Osteoblast (primary cell): ENCODE measurements at places on chromosomes 3 and 15. TPM values are rescaled to one million over a fixed set of nuclear protein-coding genes. Genes with fewer than 3 reads are reported as not detected.

Gene TNFAIP8L3
- 8.3 and 11.2 TPM in 2 replicates for total RNA-seq

Gene CCR9
- not detected in 2 replicates for total RNA-seq

Gene ZDHHC23
- 0.88 and 1.1 TPM in 2 replicates for total RNA-seq

Gene ALDH1A2
- total RNA-seq: 0.88 and 1.1 TPM in 2 replicates

Gene KCNMB3
- 1.8 TPM in 2 replicates for total RNA-seq

Gene PRR23C
- not detected in 2 replicates for total RNA-seq

Gene NPTN
- total RNA-seq: 116 and 130 TPM in 2 replicates

Gene CHRM5
- under 0.01 TPM in 2 replicates for total RNA-seq

Gene DGKG
- 2.5 and 2.9 TPM in 2 replicates for total RNA-seq

Gene GOLGB1
- total RNA-seq: 62.2 and 70.6 TPM in 2 replicates

Gene AGBL1
- total RNA-seq: not detected in 2 replicates

Gene ABHD2
- total RNA-seq: 115 and 151 TPM in 2 replicates

Gene RFTN1
- total RNA-seq: 94.6 and 99.2 TPM in 2 replicates

Gene A4GNT
- total RNA-seq: not detected in 2 replicates

Gene LRRC2
- 4.7 and 5.1 TPM in 2 replicates for total RNA-seq

Gene TRIM59
- 21.5 and 22.1 TPM in 2 replicates for total RNA-seq

Gene TMEM207
- not detected in 2 replicates for total RNA-seq

Gene ARL14
- total RNA-seq: not detected in 2 replicates

Gene SH2D7
- not detected in 2 replicates for total RNA-seq

Gene MAP1A
- 117 and 121 TPM in 2 replicates for total RNA-seq

Gene ADAMTSL3
- total RNA-seq: 0.29 and 0.72 TPM in 2 replicates

Gene LRRC31
- not detected in 2 replicates for total RNA-seq

Gene UNC13C
- under 0.01 TPM in 1 of 2 replicates, not detected in the other for total RNA-seq

Gene TNK2
- total RNA-seq: 10.6 and 11.6 TPM in 2 replicates

Gene C15orf62
- under 0.01 and 0.29 TPM in 2 replicates for total RNA-seq

Gene MIX23
- total RNA-seq: 17.0 and 17.1 TPM in 2 replicates

Gene GUCA1C
- not detected in 2 replicates for total RNA-seq

Gene ANKUB1
- total RNA-seq: under 0.01 TPM in 1 of 2 replicates, not detected in the other

Gene DNAH12
- total RNA-seq: under 0.01 TPM in 2 replicates

Gene HAPLN3
- total RNA-seq: 14.7 and 18.8 TPM in 2 replicates

Gene CCK
- not detected in 2 replicates for total RNA-seq

Gene ATOSA
- 34.4 and 47.4 TPM in 2 replicates for total RNA-seq

Gene KLHDC8B
- total RNA-seq: 16.6 and 18.3 TPM in 2 replicates

Gene C2CD4B
- total RNA-seq: not detected in 2 replicates

Gene SCAANT1
- total RNA-seq: not detected in 2 replicates

Gene LRRC57
- total RNA-seq: 16.3 and 17.4 TPM in 2 replicates

Gene DUOXA2
- not detected in 2 replicates for total RNA-seq

Gene SQOR
- 122 and 134 TPM in 2 replicates for total RNA-seq

Gene GHRL
- under 0.01 TPM in 1 of 2 replicates, not detected in the other for total RNA-seq

Gene TXNRD3
- total RNA-seq: 18.1 and 20.3 TPM in 2 replicates

Gene ABI3BP
- total RNA-seq: 130 and 183 TPM in 2 replicates

Gene TF
- 0.36 and 0.88 TPM in 2 replicates for total RNA-seq

Gene CPA3
- total RNA-seq: 1.1 and 2.1 TPM in 2 replicates

Gene TMOD2
- 9.8 and 10.3 TPM in 2 replicates for total RNA-seq

Gene MYRIP
- under 0.01 TPM in 2 replicates for total RNA-seq

Gene SLITRK3
- total RNA-seq: not detected in 2 replicates
